Activated naive CD4-positive, alpha-beta T cell treated with anti-CD3 and anti-CD28 coated beads, Interleukin-2, amount 50 U/mL, for 72 hours (primary cell): ENCODE measurements at places on chromosomes 3 and 15. TPM values are rescaled to one million over a fixed set of nuclear protein-coding genes. Genes with fewer than 3 reads are reported as not detected.

Gene UBE2E2
- total RNA-seq, result 4.7 TPM

Gene WDR93
- total RNA-seq, result not detected

Gene MAP1A
- 1.4 TPM for total RNA-seq

Gene PDCD6IP
- total RNA-seq, result 160 TPM

Gene REC114
- total RNA-seq, result not detected

Gene VGLL3
- total RNA-seq, result 0.14 TPM

DNA sequence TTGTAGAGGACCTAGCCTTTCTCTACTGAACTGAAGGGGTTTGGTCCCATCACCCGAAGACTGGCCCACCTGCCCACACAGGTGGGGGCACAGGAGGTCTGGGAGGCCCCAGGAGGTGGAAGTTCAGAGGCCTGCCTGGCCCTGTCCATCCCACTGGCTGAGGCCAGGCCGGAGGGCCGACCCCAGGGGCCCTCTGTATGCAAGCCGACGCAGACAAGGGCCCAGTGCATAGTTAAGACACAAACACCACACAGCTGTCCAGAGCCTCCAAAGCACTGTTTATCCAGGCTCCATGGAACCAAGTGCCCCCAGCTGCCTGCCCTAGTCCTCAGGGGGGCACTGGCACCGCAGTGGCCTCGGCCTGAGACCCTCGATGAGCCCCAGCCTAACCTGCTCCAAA, 26.7 kb downstream of the SNX33 start:
- DNase-seq, result no peak
